ENCODE measurements at places on chromosomes 16 and 17.

DNA sequence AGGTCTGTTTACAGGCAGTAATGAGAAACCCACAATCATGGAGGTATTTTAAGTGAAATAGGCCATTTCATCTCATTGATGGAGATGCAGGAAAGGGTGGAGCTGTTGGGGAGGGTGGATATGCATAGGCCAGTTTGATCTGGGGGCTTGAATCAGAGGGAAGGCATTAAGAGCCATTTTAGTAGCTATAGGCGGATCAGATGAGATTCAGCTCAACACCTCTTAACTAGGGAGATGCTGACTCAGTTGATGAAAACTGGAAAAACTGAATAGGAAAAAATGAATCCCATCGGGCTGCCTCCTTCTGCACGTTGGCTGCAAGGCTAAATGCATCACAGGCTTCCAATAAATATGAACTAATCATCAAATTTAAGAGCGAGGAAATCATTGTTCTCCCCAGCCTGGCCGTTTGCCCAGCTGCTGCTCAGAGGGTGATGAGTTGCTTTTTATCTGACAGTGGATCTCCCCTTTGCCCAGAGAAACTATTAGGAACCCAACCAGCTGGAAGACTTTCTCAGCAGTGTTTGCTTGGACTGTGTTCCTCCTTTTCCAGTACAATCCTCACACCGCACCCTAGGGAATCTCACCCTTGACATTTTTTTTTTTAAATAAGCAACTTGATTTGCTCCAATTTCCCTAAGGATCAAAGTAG, 149.6 kb downstream of the SOX9 start:
- no peak for DNase-seq

GRCh38 chr16:59632276-59632855, 898.2 kb upstream of the GOT2 start:
- no peak for DNase-seq

DNA sequence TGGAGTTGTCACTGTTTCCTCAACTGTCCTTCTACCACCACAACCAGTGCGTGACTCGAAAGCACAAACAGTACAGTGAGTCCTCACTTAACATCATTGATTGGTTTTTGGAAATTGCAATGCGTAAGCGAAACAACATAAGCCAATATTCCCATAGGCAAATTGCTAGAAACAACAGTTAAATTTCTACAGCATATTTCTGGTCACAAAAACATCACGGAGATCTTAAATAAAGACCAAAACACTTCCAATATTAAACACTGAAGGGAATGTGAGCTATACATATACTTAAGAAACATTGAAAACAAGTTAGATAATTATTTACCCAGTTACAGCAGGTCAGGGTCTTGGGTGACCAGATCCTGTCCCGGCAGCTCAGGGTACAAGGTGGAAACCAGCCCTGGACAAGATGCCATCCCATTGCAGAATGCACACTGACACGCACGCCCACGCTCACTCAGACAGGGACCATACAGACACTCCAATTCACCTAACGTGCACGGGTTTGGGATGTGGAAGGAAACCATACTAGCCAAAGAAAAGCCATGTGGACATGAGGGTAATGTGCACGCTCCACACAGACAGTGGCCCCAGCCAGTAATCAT, 4.7 kb downstream of the SLC13A5 start:
- DNase-seq: no peak

- DNase-seq: no peak
These were observed 34.5 kb downstream of the ABCC12 start for GRCh38 chr16:48121276-48121675.

DNA sequence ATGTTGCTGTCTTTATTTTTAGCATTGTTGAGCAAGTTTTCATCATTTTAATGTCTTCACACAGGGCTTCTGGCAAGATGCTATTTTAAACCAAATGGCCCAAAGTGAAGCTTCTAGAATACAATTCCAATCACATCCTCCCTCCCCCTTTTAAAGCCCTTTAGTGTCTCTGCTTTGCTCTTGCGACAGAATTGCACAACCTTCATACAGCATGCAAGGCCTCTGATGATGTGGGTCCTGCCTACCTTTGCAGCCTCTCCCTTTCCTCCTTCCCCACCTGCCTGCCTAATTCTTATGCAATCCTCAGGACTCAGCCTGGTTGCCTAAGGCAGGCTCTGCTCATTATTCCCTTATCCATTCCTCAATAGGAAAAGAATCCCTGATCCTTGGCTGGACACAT, 381.7 kb downstream of the SLC39A11 start:
- DNase-seq: no peak

All from Kasumi-1 (cell line).